ENCODE measurements at places on chromosomes 5 and 9. TPM values are rescaled to one million over a fixed set of nuclear protein-coding genes. Genes with fewer than 3 reads are reported as not detected.

Gene TAF11L10
- total RNA-seq: not detected

Gene ZSWIM6
- total RNA-seq: 10.9 TPM

Gene NR6A1
- 0.26 TPM for total RNA-seq

Gene BRINP1
- not detected for total RNA-seq

Gene SLC34A3
- total RNA-seq: not detected

Gene SLC6A3
- not detected for total RNA-seq

Gene CEL
- total RNA-seq: 0.32 TPM

Gene PCDHGA2
- total RNA-seq: 4.9 TPM

Gene NUTM2F
- not detected for total RNA-seq

Gene NIPBL
- total RNA-seq: 21.7 TPM

Gene LCN1
- not detected for total RNA-seq

Gene SHROOM1
- 3.5 TPM for total RNA-seq

Gene NEUROG1
- not detected for total RNA-seq

Gene FOXD4L5
- total RNA-seq: 0.09 TPM

Gene ZBED3
- 1.4 TPM for total RNA-seq

Gene BTNL8
- not detected for total RNA-seq

Gene ADAMTS13
- total RNA-seq: 3.3 TPM

Gene ANKRD20A1
- 0.16 TPM for total RNA-seq

Gene LHX6
- not detected for total RNA-seq

Gene PCDH12
- under 0.01 TPM for total RNA-seq

Gene SLC36A2
- not detected for total RNA-seq

Gene SLC4A9
- not detected for total RNA-seq

Gene RETREG1
- not detected for total RNA-seq

Gene ROPN1L
- total RNA-seq: 0.32 TPM

Gene TAF9
- total RNA-seq: 75.8 TPM

Gene TYRP1
- not detected for total RNA-seq

Gene TAF11L5
- total RNA-seq: not detected

Gene LURAP1L
- total RNA-seq: 62.1 TPM

Gene FIBCD1
- total RNA-seq: 9.3 TPM

Gene FOXD4L6
- total RNA-seq: not detected

Gene GRIN1
- not detected for total RNA-seq

Gene CAMK4
- total RNA-seq: 3.5 TPM

Gene PCDHA2
- total RNA-seq: under 0.01 TPM

Gene TOR2A
- total RNA-seq: 1.7 TPM

Gene CCDC183
- 0.32 TPM for total RNA-seq

Gene PRRX2
- 21.5 TPM for total RNA-seq

Gene FCN2
- total RNA-seq: not detected
